ENCODE measurements at places on chromosomes 11 and 22. TPM values are rescaled to one million over a fixed set of nuclear protein-coding genes. Genes with fewer than 3 reads are reported as not detected.

- no peak for DNase-seq
Measured at GRCh38 chr11:126072141-126072741, 9.6 kb upstream of the CDON start.

GRCh38 chr22:33842006-33842354 is 78.3 kb downstream of the LARGE1 start:
- no peak for DNase-seq

DNA sequence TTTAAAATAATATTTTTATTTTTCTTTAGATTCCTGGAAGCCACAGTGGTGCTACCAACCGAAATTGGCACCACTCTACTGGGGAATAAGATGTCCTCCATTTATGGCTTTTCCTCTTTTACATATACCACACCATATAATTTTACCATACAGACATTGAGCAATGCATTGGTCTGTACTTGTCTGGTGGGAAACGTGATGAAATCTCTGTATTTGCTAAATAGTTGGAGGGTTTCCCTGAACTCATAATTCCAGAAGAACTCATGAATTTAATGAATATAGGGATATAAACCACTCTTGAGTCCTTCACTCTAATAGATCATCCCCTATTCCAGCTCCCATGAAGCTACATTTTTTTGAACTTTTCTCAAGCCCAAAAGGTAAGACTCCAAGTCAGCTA is 28.0 kb upstream of the MMP13 start:
- DNase-seq = no peak

GRCh38 chr11:105701098-105701497 is 91.2 kb downstream of the GRIA4 start:
- no peak for DNase-seq

CEP126 gene
- polyA plus RNA-seq = 5.9 TPM

DNA sequence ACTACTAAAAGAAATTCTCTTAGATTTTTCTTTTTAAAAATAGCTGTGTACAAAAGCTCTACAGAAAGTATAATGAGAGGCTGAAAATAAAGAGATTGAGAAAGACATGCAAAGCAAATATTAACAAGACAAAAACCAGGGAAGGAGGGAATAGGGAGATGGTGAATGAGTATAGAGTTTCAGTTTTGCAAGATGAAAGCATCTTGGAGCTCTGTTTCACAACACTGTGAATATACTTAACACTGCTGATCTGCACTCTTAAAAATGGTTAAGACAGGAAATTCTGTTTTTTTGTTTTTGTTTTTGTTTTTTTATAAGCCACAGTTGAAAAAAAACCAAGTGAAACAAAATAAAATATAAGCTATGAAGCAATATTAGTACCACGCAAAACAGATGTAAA is 5.5 kb downstream of the TMEM218 start:
- DNase-seq = no peak

GRCh38 chr11:132211479-132211878 is 841.1 kb downstream of the NTM start:
- no peak for DNase-seq

SLCO2B1 gene
- 81.4 TPM for polyA plus RNA-seq

DNA sequence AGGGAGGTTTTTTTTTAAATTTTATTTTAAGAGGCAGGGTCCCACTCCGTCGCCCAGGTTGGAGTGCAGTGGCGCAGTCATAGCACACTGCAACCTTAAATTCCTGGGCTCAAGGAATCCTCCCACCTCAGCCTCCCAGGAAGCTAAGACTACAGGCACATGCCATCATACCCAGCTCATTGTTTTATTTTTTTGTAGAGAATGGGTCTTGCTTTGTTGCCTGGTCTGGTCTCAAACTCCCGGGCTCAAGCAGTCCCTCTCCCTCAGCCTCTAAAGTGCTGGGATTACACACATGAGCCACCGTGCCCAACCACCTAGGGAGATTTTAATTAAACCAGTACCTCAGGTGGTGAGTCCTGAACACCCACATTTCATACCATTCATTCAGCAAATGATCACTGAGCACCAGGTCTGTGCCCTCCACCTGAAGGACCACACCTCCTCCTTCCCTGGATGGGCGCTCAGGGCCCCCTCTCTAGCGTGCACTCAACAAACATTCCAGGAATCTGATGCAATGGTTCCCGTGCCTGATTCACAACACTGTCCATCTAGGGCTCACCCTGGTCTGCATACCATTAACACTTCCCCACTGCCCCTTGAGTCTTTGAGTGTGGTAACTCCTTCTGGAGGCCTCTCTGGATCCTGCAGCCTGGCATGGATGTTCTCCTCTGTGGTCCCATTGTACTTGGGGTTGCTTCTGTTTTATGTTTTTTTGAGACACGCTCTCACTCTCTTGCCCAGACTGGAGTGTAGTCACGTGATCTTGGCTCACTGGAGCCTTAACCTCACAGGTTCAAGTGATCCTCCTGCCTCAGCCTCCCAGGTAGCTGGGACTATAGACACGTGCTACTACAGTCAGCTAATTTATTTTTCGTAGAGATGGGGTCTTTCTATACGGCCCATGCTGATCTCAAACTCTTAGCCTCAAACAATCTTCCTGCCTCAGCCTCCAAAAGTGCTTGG is 9.6 kb upstream of the MYH9 start:
- no peak for DNase-seq

GRCh38 chr11:35620795-35621194 is 2.5 kb downstream of the FJX1 start:
- DNase-seq = no peak

DNA sequence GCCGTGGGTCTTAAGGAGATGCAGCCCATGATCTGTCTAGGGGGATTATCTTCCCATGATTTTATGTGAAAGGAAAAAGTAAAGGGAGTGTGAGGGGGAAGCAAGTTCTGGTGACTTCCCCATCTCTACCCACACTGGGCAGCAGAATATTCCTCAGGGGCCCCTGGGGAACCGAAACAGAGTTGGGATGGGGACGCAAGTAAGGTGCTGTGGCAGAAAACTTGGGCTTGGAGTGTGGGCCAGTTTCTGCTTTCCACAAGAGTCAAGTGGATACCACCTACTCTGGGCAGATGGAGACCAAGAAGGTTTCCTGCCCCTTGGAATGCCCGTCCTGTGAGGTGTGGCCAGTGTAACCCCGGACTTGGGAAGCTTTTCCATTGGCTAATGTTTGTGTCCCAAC is 64.4 kb downstream of the SGSM3 start:
- no peak for DNase-seq

DNA sequence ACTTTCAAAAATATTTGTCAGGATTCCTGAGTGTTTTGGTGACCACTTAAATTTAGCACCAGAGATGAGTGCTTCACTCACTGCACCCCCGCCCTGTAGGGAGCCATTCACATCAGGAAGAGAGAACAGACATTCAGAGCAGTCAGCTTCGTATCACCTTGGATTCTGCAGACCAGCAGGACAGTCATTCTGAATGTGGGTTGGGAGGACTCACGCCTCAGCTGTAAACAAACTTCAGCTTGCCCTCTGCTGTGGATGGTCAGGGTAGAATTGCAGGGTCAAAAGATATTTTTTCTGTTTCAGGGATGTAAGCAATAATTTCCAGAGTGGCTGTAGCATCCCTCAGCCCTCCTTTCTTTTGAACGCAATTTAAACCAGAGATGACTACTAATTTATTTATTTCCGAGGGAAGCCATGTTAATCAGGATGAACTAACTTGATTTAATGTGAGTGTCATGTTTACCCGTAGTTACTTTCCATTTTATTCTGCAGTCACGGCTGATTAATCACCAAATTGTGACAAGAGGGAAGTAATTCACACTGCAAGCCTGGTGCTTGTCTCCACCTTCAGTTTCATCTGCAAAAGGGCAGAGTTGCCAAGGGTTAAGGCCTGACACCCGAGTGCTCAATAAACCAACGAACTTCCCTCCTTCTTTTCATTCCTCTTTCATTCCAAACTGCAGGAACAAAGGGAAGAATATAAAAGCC is 174.2 kb upstream of the DDI1 start:
- DNase-seq = no peak

DNA sequence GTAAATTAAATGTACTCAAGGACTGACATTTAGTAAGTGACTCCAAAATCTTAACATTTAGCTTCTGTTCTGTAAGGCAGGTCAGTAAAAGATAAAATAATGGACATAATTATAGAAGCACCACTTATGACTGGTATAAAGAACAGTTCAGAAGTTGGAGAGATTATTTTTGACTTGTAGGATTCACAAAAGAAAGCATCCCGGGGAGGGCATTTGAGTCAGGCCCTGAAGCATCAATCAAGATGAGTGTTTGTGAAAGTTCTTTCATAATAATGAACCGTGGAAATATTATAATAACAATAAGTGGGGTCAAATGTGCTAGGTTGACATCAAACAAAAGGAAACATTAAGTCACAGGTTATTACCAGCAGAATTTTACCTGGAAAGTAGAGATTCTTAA is 201.9 kb downstream of the DDX10 start:
- no peak for DNase-seq

DNA sequence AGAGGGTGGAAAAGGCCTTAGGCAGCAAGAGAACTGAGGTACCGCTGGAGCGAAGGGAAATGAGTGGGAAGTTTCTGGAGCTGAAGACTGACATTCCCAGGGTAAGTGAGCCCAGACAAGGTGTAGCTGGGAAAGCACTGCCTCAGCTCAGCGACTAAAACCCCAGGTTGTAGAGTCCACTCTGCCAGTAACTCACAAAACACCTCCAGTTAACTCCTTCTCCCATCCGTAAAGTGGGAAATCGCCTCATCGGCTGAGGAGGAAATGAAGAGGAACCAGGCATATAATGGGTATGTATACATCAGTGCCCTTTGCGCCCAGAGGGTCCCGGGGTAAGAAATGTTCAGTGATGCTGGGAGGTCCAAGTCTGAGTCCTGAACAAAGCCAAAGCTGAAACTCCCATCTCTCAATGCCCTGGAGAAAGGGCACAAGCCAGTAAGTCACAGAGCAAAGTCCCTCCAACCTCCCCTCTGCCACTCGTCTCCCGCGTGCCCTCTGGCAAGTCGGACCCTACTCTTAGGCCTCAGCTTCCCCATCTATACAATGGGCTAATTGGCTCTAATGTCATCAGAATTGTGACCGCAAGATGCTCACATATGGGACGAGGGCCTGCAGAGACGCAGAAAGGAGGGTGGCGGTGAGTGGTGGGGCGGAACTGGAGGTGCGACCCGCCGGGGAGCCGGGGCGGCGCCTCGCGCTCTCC is 588 bp downstream of the VPS37C start:
- DNase-seq = no peak

GRCh38 chr11:64624883-64625481 is 34.0 kb downstream of the SLC22A12 start:
- DNase-seq = no peak

GRCh38 chr22:42800451-42801251 is 56.4 kb downstream of the ARFGAP3 start:
- peak; percentile 60 for DNase-seq

All from large intestine (tissue), 12 donors.